Urothelium cell line (cell line): ENCODE measurements at places on chromosomes 16 and 17.
A peak's percentile ranks its signal among the peaks of the same experiment; 100 is the strongest.

DNA sequence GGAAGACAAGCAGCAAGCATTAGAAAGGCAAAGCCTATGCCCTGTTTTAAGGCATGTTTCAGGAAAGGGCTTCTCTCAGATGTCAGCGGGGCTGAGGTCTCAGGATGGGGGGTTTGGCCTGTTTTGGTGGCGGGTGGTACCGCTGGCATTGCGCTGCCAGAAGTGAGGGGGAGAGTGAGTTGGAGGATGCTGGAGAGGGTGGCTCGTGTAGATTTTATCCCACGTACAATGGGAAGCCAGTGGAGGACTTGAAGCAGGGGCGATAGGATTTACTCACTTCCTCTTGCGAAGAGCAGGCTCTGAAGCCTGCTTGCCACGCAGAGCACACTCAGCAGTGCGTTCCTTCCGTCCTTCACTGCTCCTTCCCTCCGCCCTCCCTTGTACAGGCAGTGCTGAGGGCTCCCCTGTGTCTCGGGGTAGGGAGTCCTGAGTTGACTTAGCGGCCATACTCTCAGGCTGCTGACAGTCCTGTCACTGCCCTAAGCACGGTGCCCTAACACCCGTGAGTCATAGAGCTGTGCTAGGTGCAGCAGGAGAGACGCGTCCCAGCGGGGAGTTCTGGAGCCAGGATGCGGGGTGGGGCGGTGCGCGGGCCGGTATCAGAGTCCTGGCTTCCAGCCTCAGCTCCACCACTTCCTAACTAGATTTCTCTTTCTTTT, 113.1 kb downstream of the SNX29 start:
- peak; percentile 40 for DNase-seq

DNA sequence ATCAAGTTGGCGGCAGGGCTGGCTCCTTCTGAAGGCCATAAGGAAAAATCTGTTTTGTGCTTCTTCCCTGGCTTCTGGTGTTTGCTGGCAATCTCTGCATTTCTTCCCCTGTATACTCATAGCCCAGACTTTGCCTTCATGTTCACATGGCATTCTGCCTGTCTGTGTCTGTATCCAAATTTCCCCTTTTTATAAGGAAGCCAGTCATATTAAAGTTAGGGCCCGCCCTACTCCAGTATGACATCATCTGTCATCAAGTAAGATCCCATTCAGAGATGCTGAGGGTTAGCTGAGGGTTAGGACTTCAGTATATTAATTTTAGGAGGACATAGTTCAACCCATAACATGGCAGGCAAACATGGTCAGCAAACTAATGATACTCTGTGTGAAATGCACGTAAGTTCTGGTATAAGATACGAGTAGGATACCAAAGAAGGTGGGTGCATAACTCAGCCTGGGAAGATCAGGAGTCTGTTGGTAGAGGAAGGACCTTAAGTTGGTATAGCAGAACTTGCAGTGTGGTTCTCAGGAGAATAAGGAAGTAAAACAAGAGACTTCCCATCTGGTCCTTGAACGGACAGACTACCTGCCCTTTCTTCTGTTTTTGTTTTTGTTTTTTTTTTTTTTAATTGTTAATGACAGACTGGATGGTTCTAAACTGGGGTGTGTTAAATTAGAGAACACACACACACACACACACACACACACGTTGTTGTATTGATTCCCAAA, 13.9 kb downstream of the MAP2K6 start:
- DNase-seq: no peak

DNA sequence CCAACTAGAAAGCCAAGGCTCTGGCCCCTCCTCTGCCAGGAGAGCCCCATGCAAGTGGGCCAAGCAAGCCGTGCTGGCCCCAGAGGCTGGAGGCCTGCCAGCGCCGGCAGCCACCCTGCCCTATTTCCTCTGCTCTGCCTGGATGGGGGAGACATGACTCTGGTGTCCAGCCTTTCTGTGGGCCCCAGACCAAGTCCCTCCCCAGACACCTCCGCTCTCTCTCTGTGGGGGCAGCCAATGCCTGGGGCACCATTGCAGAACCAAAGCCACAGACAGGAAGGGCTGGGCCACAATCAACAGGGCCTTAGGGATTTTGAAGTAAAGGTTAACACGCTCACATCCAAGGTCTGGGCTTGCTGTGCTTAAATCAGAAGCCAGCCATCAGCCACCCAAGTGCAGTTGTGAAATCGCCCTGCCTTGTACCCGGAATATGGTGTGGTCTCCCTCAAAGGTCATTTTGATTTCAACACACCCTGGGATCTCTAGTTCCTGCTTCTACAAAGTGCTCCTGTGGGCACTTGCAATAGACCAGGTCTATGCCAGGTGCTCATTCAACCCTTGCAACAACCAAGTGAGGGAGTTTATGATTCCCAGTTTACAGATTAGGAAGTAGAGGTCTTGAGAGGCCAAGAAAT, 63.5 kb upstream of the TEX2 start:
- no peak for DNase-seq

DNA sequence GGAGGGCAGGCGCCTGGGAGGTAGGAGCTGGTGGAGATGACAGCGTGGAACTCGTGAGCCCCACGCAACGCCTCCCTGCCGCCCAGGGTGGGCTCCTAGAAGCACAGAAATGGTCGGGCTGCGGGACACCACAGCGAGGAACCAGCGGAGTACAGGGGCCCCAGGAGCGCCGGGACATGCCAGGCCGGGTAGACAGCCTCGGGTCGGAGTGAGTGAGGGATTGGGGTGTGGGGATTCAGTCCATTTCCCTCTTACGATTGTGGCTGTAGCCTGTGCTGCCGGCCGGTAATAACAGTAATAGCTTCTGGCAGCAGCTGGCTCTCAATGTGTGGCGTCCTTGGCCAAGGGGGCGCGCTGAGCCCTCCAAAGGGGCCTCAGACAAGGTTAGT, 12.2 kb upstream of the CES3 start:
- DNase-seq: no peak

DNA sequence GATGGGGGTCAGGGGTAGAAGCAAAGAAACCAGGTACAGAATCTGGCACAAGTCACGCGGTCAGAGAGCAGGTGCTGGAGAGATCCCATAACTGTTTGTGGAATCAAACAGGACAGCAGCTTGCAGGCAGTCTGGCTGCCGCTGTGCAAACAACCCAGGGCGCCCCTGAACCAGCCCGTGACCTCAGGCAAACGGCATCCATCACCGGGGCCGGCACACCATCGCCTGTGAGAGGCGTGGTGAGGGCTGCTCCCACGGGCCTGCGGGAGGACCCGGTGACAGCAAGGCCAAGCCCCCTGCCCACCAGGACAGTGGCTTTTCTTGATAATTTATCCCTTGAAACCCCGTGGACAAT, 47.9 kb downstream of the CBFA2T3 start:
- DNase-seq: no peak

DNA sequence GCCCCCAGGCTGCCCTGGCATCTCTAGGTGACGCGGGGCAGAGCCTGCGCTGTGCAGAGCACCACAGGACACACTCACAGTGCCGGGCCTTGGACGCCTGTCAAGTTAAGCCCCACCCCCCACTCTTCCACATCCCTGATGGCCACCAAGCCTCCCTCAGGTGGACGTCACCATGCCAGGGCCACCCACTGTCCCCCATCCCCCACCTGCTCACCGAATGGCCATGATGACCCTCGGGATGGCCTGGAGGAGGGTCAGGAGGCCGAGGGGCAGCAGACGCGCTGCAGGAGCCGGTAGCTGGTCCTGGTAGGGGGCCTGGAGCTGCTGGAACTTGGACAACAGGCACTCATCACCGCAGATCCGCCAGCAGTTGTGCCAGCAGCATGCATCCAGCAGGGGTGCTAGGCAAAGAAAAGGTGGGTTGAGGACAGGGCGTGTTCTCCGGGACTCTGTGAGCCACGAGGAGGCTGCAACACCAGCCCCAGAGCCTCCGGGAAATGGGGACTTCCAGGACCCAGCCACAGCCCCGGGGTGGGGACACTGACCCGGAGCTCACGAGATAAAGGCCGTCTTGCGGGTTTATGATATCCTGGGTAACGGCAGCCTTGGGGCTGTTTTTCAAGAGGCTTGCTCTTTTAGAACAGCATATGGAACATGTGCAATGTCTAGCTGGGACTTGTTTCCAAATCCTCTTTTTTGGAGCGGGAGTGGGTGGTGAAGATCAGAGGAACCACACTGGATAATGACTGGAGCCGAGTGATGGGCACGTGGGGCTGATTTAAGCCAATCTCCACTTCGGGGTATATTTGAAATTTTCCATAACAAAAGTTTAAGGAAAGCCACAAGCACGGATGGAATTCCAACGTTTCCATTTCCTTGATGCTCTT, 11.4 kb downstream of the C16orf95 start:
- DNase-seq: no peak

- no peak for DNase-seq
Observed at GRCh38 chr17:12097326-12097725, 76.6 kb downstream of the MAP2K4 start.

DNA sequence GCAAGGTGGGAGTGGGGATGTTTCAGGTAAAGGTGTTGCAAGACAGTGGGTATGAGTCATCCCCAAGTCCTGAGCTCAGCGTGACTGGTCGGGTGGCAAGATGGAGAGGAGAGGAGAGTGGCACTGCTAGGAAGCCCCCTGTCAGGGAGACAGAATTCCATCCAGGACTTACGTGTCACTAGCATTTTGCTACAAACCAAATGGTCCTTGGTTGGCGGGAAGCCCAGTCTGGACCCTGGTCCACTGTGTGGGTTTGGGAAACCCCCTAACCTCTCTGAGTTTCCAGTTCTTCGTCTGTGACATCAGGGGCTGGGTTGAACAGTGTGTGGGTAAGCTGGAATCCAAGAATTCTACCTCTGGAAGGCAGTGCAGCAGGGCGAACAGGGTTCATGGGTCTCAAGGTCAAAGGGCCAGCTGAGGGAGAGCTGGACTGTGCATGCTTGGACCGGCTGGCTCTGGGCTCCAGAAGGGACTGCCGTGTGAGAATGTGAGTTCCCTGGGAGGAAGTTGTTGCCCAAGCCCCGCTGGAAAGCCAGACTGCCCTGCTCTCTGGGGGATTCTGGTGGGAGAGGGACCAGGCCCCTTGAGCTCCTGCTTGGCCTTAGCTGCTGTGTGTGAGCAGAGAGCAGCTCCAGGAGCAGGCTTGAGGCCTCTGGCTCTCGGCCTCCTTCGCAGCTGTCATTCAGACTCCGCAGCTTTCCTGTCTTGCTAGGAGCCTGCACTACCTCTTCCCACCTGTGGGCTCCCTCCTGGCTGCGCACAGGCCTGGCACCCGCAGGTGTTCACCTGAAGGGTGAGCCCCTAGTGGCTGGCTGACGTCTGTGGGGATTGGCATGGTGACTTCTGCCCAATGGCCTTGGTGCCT, 84.6 kb downstream of the NT5M start:
- peak; percentile 54 for DNase-seq

GRCh38 chr16:30033270-30033669, 2.2 kb upstream of the TLCD3B start:
- DNase-seq: no peak

GRCh38 chr17:42891539-42892152, 9.0 kb upstream of the G6PC1 start:
- DNase-seq: no peak

GRCh38 chr17:73191443-73192205, 1.2 kb upstream of the COG1 start:
- DNase-seq: peak; percentile 85
